ENCODE measurements at places on chromosomes 1 and 21.

- DNase-seq: no peak
Observed at GRCh38 chr1:51313268-51313852, 17.0 kb downstream of the TTC39A start.

GRCh38 chr1:211732293-211732980, 57.0 kb upstream of the NEK2 start:
- no peak for DNase-seq

DNA sequence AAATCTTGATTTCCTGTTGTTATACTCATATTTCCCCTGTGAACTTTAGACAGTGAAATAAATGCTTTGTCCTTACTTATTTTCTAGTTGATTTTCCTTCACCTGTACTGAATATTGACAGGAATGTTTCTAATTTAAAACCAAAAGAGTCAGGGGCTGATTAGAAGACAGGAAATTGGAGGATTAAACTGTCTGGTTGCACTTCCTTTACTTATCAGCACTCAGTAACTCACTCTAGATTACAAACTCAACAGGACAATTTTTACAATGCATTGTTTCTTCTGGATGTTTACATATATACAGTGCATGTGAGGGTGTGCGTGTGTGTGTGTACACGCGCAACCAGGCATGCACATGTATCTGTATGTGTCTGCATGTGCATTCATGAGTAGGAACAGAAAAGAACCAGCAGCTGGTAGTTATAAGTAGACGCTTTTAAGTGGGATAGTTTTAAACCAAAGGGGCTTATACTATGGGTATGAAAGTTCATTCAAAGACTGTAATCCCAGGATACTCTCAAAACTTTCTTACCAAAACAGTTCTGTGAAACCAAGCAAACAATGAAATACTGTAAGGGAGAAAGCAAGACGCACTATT, 212.0 kb upstream of the NFIA start:
- DNase-seq: no peak

DNA sequence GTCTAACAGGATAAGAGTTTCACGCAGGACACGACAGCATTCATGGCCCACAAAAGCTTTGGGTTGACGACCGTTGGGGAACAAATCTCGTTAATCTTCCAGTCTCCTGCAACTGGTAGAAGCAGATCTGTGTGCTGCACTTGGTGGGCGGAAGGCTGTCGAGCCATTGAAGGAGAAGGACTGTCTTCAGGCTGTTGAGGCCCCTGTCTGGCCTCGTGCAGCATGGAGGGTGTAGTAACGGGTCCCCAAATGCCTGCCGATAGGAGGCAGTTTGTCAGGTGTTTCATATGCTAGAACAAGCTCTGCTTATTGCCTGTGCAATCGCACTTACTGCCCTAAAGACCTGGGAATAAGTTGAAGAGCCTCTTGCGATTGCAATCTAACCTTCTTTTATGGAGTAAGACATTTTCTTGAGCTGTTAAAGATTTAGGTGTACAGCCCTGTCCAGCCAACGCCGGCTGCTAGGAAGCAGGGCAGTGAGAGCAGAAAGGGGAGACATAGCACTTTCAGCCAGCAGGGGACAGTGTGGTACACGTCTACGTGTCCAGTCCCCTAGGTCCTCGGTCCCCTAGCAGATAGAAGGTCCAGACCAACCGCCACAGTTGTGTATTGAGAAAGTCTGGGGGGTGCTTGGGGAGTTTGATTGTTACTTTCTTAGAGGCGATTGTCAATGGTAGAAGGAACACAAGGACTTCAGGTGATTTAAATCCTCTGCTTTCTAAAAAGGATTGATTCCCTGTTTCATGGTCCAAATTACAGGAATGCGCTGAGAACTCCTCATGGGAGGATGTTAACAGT, 102.3 kb upstream of the TMPRSS2 start:
- DNase-seq: peak; percentile 57

- no peak for DNase-seq
Observed at GRCh38 chr21:23887725-23888306, 1719.5 kb downstream of the MRPL39 start.

GRCh38 chr1:41383094-41383852, 22.0 kb downstream of the FOXO6 start:
- peak; percentile 67 for DNase-seq

GRCh38 chr1:213659580-213660547, 327.9 kb upstream of the PROX1 start:
- no peak for DNase-seq

- DNase-seq: no peak
Observed at GRCh38 chr1:155850345-155850744, 6.7 kb downstream of the GON4L start.

DNA sequence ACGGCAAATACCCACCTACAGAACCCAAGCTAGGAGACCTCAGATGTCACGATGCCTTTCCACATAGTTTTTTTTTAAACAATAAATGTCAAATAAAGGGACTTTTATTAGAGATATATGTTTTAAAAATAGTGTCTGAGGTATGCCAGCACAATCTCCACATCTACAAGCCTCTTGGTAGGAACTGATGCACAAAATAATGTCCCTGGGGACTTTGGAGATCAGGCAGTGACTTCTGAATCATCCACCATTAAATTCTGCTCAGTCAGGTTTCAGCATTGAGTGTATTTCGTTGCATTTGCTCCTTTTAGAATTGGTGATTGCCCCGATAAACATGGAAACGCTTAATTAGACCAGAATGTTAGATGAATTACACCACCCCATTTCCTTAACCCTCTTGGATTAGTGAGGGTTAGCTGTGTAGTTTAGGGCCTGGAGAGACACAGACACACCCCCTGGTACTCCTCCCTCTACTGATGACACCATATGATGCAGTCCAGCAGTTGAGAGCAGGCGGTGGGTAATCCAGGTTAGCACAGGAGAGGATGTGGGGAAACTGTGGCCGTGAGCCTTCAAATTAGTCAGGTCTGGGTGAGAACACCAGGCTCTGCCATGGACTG, 33.6 kb downstream of the LGR6 start:
- DNase-seq: peak; percentile 38

GRCh38 chr1:229153955-229154548, 116.9 kb upstream of the RAB4A start:
- DNase-seq: no peak

- no peak for DNase-seq
Observed at GRCh38 chr1:93155335-93155734, 24.9 kb downstream of the TMED5 start.

DNA sequence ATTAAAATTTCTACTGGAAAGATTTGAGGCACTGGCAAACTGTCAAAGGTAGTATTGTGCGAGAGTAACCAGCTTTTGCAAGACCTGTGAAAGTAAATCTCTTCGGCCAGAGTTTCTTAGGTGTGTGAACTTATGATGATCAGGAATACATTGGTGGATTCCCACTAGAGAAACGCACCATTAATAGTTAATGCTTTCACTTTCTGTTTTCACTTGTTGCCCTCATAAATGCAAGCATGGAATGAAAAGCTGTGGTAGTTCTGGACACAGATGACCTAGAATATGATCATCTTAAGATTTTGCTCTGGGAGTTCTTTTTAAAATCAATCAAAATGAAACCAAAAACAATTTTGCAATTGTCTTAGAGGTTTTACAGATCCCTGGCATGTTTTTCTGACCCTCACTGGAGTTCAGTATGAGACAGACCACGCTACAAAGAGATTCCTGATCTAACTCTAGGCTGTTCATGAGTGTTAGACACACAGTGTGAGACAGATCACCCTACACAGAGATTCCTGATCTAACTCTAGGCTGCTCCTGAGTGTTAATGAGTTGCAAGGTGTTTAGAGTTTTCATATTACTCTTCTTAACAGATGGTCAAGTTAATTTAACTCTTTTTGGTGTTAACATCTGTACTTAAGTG, 98.8 kb downstream of the SDCCAG8 start:
- no peak for DNase-seq

GRCh38 chr21:40158366-40158765, 291.1 kb downstream of the PCP4 start:
- peak; percentile 18 for DNase-seq

DNA sequence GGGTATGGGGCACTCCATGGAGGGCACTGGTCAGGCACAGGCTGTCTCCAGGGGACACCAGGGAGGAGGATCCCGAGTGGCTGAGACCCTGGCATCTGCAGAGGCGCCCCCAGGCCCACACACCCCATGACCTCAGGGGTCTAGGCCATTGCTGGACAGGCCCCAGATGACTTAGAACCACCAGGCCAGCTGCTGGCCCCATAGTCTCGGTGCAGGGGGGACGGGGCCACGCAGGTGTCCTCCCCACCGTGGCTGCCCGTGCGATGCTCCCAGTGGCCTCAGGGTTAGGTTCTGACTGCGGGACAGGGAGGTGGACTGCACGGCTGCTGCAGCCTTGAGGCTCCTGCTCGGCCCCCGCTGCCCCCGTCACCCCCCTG, 44.0 kb downstream of the MORN1 start:
- no peak for DNase-seq

DNA sequence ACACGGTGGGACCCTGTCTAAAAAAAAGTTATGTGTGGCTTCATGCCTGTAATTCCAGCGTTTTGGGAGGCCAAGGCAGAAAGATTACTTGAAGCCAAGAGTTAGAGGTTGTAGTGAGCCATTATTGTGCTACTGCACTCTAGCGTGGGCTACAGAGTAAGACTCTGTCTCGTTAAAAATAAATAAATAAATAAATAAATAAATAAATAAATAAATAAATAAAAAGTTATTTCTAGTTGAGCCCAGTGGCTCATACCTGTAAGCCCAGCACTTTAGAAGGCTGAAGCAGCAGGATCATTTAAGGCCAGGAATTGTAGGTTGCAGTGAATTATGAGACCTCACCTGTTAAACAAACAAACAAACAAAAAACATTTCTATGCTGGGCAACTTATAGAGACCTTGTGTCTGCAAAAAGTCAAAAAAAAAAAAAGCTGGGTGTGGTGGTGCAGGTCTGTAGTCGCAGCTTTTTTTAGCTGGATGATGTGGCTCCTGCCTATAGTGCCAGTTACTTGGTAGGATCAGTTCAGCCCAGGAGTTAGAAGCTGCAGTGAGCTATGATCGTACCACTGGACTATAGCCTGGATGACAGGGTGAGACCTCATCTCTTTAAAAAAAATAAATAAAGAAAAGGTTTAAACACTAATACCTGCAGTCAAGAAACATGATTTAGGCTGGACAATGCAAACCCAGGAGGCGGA, 25.6 kb downstream of the GON4L start:
- no peak for DNase-seq

GRCh38 chr1:188584119-188584518, 1755.4 kb downstream of the PLA2G4A start:
- no peak for DNase-seq

- no peak for DNase-seq
Observed at GRCh38 chr1:227854189-227854588, 38.7 kb downstream of the PRSS38 start.

DNA sequence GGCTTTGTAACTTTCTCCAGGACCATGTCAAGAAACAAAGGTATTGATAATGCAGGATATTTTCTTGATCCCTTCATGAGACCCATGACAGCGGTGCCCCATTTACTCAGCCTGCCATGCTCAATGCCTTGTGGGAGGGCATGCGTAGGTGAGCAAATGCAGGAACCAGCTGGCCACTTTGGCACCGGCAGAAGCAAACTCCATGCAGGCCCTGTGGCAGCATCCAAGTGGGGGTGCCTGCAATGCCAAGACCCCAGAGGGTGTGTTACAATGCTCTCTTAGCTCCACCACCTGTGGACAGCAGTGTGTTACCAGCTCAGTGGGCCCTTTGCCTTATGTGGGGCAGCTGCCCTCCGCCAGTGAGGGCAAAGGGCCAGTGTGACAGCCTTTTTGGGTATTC, 108.1 kb downstream of the ATP1B1 start:
- DNase-seq: no peak

- no peak for DNase-seq
Observed at GRCh38 chr1:125085720-125086591, 3901.2 kb downstream of the SRGAP2C start.

DNA sequence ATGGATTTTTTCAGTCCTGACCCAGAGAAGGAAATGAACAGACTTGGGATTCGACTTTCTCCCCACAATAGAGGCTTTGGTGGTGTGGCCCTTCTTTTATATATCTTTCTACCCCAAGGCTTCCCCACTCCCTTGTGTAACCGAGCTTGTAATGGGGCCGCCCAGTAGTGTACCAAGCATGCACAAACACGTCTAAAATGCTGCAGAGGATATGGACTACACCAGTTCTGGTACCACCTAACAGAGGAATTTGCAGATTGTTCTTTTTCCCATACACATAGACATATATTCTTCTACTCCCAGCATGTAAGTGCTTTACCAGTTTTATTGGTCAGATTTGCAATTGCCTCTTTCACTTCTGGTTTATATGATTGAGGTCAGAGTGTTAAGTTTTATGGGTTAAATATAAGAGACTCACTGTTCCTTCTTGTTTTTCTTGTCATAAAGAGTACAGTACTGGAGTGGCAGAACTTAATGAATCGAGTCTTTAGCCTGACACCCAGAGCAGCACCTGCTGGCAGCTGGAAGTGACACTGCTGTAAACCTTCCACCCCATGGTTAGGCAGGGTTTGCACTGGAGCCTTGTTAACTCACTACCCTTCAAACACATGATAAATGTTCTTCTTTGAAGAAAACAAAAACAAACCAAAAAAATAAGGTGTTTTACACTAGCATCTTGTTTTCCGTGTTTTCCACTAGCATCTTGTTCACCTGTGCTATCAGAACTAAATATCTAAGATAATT, 198.6 kb downstream of the PTPRC start:
- DNase-seq: no peak

- DNase-seq: no peak
Observed at GRCh38 chr1:224779536-224779935, 149.9 kb upstream of the DNAH14 start.

DNA sequence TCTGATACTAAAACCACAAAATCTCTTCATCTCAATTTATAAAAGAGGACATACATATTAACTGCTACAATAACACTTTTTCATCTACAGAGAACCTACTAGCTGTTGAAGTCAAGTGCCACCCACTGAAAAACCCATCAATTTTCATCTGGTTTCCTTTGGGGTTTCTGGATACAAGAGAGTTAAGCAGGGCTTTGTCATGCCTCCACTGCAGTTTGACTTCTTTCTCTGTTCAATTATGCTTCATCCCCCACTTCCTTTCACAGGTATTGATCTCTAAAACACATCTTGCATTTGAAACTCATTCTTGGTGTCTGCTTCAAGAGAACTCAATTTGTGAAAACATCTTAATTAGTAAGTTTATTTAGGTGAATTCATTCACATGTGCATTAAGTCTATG, 60.5 kb upstream of the ANGPTL3 start:
- no peak for DNase-seq

- peak; percentile 48 for DNase-seq
Observed at GRCh38 chr1:239976130-239976968, 115.3 kb upstream of the FMN2 start.

DNA sequence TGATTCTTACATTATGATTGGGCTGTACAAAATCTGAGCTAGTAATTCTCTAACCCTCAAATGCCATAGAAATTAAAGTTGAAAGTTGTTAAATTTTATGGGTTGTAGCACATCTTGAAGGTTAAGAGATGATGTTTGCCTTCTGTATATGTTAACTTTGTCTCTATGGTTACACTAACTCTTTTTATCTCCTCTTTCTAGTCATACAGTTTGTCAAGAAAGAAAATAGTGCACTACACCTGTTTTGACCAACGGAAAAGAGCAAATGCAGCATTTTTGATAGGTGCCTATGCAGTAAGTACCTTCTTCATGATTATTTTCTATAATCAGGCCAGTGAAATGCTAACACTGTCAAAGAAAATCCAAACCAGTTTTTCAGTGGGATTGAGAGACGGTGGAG, 38.2 kb downstream of the CDC14A start:
- DNase-seq: no peak
